ENCODE measurements at places on chromosomes 3 and 15. TPM values are rescaled to one million over a fixed set of nuclear protein-coding genes. Genes with fewer than 3 reads are reported as not detected.

- DNase-seq, result no peak
These were observed 153.4 kb upstream of the SMAD3 start for GRCh38 chr15:66912001-66912400.

GRCh38 chr3:114644367-114644766 lies 350.5 kb downstream of the TIGIT start:
- DNase-seq, result no peak

GRCh38 chr3:176395240-176395639 lies 802.0 kb downstream of the TBL1XR1 start:
- DNase-seq, result no peak

The C2CD4A gene
- not detected for polyA plus RNA-seq

The MEIS2 gene
- polyA plus RNA-seq, result 40.4 TPM

The TRIM42 gene
- not detected for polyA plus RNA-seq

GRCh38 chr15:31402511-31403056 lies 75.9 kb downstream of the KLF13 start:
- peak; percentile 16 for DNase-seq

The KNG1 gene
- polyA plus RNA-seq, result 0.70 TPM

The TNNC1 gene
- 49.3 TPM for polyA plus RNA-seq

GRCh38 chr3:64578797-64579196 lies 109.0 kb downstream of the ADAMTS9 start:
- no peak for DNase-seq

The P2RY14 gene
- 6.4 TPM for polyA plus RNA-seq

DNA sequence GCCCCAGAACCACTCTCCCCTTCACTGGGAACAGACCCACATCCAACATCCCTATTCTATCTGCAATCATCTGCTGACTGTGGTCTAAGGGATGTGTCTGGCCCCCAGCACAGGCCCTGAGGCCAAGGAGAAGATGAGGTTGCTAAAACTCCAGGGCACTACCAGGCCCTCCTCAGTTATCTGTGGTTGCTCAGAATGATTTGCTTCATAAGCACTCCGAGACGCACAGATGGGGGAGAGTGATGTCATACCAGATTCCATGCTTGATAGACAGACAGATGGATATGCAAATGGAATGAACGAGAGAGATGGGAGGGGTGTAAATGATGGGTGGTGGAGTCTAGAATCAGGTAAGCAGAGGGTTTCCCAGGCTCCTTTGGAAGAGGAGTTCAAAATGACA lies 57.8 kb downstream of the CEMIP start:
- no peak for DNase-seq

GRCh38 chr3:71398157-71398836 lies 185.2 kb downstream of the FOXP1 start:
- DNase-seq, result no peak

DNA sequence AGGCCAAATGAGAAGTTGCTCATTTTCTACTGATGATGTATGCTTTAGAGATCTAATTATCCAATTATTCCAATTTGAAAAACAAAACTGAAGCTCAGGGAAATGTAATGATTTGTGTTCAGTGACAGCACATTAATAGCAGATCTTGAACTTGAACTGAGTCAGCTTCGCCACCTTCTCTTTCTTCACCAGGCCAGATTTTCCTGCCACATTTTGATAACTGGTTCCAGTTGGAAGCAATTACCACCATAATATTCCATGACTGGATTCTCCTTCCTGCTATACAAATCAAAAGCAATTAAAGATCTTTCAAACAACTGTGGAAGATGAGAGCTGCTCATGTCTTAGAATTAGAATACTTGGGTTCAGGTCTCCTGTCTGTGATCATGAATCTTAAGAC lies 334.1 kb downstream of the RBMS3 start:
- no peak for DNase-seq

DNA sequence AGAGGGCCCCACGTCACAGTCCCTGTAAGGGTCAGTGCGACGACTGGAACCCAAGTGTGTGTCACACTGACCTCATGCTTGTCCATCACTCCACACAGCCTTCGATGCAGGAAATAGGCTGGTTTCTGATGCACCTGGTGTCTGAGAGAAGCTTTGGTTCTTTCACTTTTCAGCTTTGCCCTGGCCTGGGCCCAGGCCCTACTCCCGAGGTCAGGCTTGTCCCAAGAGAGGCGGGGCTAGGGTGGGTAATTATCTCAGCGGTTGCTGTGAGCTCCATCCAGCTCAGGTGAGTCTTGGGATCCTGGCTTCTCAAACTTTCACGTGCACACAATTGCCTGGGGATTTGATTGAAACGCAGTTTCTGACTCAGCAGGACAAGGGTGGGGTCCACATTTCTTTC lies 19.6 kb upstream of the CHRNB4 start:
- no peak for DNase-seq

The TPRG1 gene
- 0.52 TPM for polyA plus RNA-seq

- DNase-seq, result no peak
These were observed 136.9 kb downstream of the PCCB start for GRCh38 chr3:136387031-136387430.

The SNTN gene
- polyA plus RNA-seq, result 1.7 TPM

- DNase-seq, result no peak
These were observed 87.4 kb downstream of the RAD18 start for GRCh38 chr3:8875836-8876235.

DNA sequence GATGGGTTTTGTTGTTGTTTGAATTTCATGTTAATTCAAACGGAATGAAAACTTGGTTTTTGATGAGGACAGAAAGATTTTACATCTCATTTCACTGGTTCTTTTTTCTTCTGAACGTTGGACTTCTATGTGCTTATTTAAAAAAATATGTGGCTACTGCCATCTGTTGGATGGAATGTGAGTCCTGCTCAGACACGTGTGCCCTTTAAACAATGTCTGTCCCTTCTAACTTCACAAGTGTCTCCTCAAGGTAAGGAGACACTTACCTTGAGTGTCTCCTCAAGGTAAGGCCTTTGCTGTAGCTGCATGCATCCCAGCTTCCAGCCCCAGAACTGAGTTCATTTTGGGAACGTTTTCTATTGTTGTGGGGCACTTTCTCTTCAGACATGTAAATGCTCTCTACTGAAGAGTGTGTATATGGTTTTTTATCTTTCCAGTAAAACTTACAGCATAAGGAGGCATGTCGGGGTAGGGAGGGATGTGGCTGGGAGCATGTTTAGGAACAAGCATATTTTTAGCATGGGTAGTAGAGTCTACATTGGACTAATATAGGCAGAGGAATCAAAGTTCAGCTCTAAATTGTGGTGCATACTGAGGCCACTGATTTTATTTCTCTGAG lies 63.1 kb upstream of the UBE3A start:
- no peak for DNase-seq

DNA sequence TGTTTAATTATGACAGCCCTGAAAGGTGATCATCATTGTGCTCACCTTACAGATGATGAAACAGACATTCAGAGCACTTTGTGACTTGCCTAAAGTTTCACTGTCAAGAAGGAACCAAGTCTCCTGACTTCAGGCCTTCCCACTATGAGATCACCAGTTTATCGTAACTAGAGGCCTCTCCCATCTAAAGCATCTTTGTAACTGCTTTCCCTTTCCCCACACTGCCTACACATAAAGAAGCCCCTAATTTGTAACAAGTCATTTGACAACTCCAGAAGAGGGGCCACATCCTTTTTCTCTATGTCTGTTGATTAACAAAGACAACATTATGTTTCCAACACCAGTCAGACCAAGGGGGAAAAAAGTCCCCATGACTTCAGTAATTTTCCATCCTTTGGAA lies 1.1 kb downstream of the KLHL6 start:
- DNase-seq, result no peak

The IMPG2 gene
- polyA plus RNA-seq, result 0.53 TPM

GRCh38 chr3:110576960-110577359 lies 494.7 kb upstream of the NECTIN3 start:
- DNase-seq, result no peak

DNA sequence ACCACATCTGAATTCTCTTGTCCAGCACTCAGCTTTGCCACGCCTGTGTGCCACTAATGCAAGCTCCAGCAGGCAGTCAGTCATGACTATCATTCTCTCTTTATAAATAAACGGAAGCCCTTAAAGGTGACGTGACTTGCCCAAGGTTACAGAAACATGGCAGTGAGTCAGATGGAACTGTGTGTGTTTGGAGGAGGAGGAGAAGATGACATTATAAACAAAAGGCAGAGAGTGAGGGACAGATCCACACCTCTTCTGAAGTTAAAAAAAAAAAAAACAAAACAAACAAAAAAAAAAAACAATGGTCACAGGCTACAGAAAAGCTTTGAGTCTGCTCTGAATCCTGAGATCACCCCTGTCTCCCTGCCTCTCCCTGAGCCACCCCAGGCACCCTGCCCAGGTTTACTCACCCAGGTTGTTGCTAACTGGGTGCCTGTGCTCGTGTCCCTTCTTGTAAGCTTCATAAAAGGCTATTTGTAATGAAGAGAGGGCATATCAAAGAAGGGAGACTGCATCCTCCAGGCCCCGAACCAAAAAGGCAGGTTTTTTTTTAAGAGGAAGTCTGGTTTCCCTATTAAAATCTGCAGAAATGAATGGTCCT lies 119.7 kb upstream of the PHLDB2 start:
- DNase-seq, result no peak

The GOLGA8G gene
- polyA plus RNA-seq, result 0.17 TPM

GRCh38 chr15:74960286-74960685 lies 3.7 kb upstream of the RPP25 start:
- DNase-seq, result no peak

The ALCAM gene
- 137 TPM for polyA plus RNA-seq

DNA sequence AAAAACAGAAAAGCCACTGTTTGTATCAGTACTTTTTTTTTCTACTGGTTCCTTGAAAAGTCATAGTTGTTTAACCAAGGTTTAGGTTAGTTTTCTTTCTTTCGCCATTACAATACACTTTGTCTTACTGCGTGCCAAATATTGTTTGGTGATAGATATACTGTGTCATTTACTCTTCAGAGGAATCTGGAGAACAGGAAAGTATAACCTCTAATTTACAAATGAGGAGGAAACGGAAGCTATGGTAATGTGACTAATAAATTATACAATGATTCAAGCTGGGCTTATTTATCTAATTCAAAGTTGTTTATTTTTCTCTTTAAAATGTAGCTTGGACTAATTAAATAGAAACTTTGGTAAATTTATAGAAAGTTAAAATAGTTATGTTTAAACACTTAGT lies 96.2 kb upstream of the ROBO2 start:
- DNase-seq, result no peak

DNA sequence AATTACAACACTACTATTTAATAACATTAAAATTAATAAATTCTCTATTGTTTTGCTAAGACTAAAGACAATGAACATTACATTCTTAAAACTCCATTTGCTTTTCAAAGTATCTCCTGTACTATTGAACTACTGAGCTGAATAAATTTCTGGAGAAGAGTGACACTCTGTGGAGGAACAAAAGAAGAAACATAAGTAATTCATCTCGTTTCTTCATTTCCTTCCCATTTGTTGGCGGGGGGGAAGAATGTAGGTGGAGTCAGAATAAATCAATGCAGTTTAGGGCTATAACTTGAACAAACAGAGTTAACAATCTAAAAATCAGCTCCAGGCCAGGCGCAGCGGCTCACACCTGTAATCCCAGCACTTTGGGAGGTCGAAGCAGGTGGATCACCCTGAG lies 32.7 kb downstream of the EFHB start:
- no peak for DNase-seq

- DNase-seq, result peak; percentile 67
These were observed 36.5 kb downstream of the OXNAD1 start for GRCh38 chr3:16301507-16301906.

DNA sequence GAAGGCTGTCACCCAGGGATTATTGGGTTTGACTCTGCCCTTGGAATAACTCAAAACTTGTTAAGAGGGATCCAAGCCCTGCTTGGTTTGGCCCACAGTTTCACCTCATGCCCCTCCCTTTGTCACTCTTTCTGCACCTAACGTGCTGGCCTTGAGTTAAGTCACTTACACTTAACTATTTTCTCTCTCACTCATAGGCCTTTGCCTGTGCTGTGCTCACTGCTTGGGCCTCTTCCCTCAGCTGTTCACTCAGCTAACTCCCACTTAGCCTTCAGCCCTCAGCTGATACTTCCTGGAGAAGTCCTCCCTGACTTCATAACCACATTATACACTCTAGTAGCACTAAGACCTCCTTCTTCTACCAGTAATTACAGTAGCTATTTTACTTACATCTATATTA lies 133.3 kb downstream of the CMSS1 start:
- DNase-seq, result no peak

DNA sequence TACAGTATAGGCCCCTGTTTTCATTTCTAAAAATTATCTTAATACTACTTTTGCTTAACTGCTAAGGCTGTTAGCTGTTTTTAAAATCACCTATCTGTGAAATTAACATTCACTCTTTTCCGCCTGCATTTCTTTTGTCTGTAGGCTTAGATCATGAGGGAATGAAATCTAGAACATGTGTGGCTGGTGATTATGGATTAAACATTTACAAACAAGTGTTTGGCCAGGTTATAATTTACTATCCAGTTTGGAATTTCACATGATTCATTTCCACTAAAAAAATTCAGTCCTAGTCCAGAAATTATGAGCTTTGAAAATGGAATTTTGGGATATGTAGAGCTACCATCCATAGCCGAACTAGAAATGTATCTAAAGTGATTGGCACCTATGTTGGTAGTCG lies 39.1 kb downstream of the GOLM2 start:
- DNase-seq, result no peak

DNA sequence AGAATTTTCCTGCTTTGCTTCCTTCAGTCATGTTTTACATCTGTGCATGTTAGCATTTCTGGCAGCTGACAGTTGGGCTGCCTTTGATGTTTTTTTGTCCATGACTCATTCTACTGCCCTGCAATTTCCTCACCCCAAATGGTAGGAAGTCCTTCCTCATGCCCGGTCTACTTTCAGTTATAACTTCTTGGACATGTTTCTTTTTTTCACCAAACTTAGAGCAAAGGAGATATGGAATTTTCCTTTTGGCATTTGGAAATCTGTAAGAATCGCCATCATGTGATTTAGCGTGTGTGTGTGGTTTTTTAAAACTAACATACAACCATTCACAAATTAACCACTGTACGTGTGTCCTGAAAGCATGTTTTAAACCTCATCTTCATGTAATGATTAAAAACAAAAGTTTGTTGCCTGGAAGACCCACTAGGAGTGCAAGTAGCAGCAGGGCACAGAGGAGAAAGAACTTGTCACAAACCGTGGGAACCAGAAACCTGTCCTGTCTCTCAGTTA lies 430.7 kb upstream of the CFAP20DC start:
- no peak for DNase-seq

- DNase-seq, result no peak
These were observed 9.0 kb upstream of the C3orf85 start for GRCh38 chr3:109127553-109127952.

All from left lung (tissue), 14 donors.